ENCODE measurements at places on chromosomes 12 and 14. TPM values are rescaled to one million over a fixed set of nuclear protein-coding genes. Genes with fewer than 3 reads are reported as not detected.

DNA sequence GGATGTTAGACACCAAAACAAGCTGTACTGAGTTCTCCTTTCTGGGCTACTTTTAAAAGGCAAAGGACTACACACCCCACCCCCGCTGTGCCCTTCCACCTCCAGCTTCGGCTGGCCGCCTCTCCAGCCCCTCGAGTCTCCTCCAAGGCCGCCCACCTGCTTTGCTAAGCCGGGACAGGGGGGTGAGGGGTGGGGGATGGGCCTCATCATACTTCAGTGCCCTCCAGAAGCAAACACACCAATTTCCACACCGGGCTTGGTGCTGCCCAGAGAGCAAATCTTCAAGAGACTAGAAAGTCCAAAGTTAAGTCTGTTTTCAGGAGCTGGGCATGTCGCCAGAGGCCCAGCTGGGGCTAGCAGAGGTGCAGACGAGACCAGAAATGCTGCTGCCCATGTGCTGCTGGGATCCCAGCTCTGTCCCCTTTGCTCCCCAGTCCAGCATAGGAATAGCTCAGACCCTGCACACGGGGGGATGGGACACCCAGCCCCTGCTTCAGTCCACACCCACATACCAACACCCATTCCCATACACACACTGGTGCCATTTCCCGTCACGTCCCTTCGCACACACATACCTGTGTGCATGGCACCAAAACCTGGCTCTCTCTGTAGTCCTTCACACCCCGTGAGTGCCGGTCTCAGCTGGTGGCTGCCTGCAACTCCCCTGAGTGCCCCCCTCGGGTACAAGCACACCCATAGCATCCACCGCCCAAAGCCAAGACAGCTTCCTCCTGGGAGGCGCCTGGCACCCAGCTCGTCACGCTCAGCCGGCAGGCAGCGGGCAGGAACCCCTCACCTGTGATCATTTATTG, 1.0 kb downstream of the SLC6A12 start:
- no peak for DNase-seq
- peaks cover 4% of the 10 kb centered on the region for H3K27me3 ChIP-seq
- no peaks in the 10 kb centered on the region for H3K4me1 ChIP-seq
- H3K27ac ChIP-seq = no peak overlapping the region
- H3K4me3 ChIP-seq = no peak overlapping the region

- H3K36me3 ChIP-seq = peaks cover 6% of the 10 kb centered on the region
- peaks cover 37% of the 10 kb centered on the region for H3K4me1 ChIP-seq
- H3K4me3 ChIP-seq = no peak overlapping the region
- no peak for DNase-seq
- no peak overlapping the region for H3K27ac ChIP-seq
These were observed 2.2 kb downstream of the NPFF start for GRCh38 chr12:53505086-53505485.

DNA sequence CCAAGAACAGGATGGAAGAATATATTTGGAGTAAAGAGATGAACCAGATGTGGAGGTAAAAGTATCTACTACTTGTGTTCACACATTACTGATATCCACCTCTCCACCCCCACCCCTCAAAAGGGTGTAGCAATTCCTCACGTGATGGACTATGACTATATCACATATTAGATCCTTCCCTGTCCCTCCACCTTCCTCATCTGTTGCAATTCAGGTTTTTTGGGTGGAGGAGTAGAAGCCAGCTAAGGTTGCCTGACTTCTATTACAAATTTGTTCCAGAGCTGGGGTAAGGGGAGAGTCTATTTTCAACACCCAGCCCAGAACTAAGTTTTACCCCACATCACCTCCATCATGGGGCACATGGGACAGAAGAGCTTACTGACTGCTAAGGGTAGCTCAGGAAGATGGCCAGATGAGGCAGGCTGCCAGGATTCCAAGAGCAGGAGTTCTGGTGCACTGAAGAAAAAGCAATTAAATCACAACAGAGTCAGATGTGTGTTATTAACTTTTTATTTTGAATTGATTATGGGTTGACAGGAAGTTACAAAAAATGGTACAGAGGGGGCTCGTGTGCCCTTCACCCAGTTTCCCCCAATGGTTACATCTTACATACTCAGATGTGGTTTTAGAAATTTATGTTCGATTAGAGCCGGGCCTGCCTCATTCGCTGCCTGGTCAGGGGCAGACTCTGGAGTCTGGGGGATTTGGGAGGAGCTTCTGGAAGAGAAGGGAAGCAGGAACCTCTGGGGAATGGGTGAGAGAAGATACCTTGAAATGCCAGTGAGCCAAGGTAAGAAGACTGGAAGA, 2.1 kb downstream of the RNASE13 start:
- no peak overlapping the region for H3K4me3 ChIP-seq
- DNase-seq = no peak
- no peaks in the 10 kb centered on the region for H3K4me1 ChIP-seq
- no peak overlapping the region for H3K27ac ChIP-seq
- no peaks in the 10 kb centered on the region for H3K36me3 ChIP-seq

The ASCL1 gene
- total RNA-seq = 0.08 TPM

DNA sequence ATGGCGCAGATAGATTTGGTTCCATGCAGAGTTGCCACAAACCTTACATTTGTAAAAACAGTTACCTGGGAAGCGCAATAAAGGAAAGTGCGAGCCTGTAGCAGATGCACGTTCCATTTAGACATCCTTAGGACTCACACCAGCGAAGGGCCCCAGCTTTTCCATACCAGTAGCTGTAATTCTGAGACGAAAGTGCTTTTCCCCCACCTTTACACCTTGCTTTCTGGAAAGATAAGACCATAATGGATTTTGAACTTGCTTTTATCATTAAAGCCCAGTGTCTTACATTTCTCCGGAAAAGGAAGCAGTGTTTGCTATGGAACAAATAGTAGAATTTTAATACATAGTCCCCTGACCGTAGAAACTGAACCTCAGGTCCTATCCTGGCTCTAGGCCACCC, 616 bp upstream of the CCDC77 start:
- H3K4me1 ChIP-seq = no peaks in the 10 kb centered on the region
- no peak for DNase-seq
- no peak overlapping the region for H3K4me3 ChIP-seq
- H3K27ac ChIP-seq = no peak overlapping the region

DNA sequence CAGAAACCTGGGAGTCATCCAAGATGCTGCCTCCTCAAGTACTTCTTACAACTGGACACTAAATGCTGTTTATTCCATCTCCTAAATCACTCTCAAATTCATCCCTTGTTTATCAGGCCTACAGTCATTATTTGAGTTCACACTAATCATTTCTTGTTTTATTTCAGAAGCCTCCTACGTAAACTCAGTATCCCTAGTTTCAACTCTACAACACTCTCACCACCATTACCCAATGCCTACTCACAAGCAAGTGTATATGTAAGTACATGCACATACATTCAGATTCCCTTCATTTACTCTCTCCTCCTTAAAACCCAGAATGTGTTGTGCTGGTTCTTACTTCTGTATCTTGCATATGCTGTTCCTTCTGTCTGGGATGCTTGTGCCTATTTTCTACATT, 43.0 kb downstream of the DDHD1 start:
- H3K27ac ChIP-seq = no peak overlapping the region
- no peak for DNase-seq
- H3K27me3 ChIP-seq = no peaks in the 10 kb centered on the region
- H3K36me3 ChIP-seq = peaks cover 17% of the 10 kb centered on the region
- no peak overlapping the region for H3K4me3 ChIP-seq

The ORAI1 gene
- 67.0 TPM for total RNA-seq

- peaks cover 67% of the 10 kb centered on the region for H3K4me1 ChIP-seq
- peaks cover 34% of the 10 kb centered on the region for H3K36me3 ChIP-seq
- DNase-seq = no peak
- H3K4me3 ChIP-seq = peak overlapping the region; percentile 97
- peak overlapping the region; percentile 94 for H3K27ac ChIP-seq
These were observed 671 bp downstream of the ESYT1 start for GRCh38 chr12:56128670-56129205.

DNA sequence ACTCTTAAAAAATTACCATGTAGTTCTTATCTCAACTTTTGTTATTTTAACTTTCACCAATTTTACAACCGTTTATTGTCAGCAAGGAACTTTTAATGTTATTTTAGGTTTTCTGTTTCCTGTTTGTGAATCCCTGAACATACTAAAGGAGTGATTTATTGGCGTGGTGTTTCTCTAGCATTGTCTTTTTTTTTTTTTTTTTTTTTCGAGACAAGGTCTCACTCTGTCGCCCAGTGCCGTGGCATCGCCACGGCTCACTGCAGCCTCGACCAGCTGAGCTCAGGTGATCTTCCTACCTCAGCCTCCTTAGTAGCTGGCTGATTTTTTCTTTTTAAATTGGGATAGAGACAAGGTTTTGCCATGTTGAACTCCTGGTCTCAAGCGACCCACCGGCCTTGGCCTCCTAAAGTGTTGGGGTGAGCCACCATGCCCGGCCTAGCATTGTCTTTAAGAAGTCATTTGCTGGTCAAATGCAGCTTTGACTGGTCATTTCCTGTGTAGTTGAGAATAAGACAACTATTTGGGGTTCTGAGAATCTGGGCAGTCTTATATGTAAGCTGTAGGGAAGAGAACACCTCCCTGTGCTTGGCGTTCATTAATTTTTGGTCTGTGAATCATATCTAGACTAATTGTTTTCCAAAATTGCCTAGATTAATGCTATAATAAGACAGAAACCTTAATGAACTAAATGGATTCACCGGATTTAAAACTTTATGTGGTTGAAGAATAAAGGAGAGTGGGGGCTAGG, 2.1 kb downstream of the WASHC4 start:
- peaks cover 13% of the 10 kb centered on the region for H3K27me3 ChIP-seq
- H3K4me3 ChIP-seq = peak overlapping the region; percentile 95
- peaks cover 26% of the 10 kb centered on the region for H3K36me3 ChIP-seq
- H3K27ac ChIP-seq = peak overlapping the region; percentile 67
- DNase-seq = no peak
- H3K4me1 ChIP-seq = peaks cover 55% of the 10 kb centered on the region

- no peak for DNase-seq
- no peaks in the 10 kb centered on the region for H3K27me3 ChIP-seq
- peaks cover 32% of the 10 kb centered on the region for H3K36me3 ChIP-seq
- no peak overlapping the region for H3K4me3 ChIP-seq
These were observed 706 bp downstream of the PRMT5 start for GRCh38 chr14:22928237-22929103.

All from activated T-helper 1 cell treated with anti-CD3 and anti-CD28 coated beads, Interleukin-12 subunit alpha, Interleukin-12 subunit beta, Interleukin-2, Interleukin-4 antibody, amounts not matched to agents 30 ng/mL and 10 ng/mL and 1 ng/mL, durations not matched to agents 14 hours and 24 hours and 36 hours (primary cell).